Stimulated activated CD4-positive, alpha-beta T cell treated with anti-CD3 and anti-CD28 coated beads, TNF-alpha, amount 100 ng/mL, for 24 hours (primary cell): ENCODE measurements at places on chromosomes 13 and 19.

DNA sequence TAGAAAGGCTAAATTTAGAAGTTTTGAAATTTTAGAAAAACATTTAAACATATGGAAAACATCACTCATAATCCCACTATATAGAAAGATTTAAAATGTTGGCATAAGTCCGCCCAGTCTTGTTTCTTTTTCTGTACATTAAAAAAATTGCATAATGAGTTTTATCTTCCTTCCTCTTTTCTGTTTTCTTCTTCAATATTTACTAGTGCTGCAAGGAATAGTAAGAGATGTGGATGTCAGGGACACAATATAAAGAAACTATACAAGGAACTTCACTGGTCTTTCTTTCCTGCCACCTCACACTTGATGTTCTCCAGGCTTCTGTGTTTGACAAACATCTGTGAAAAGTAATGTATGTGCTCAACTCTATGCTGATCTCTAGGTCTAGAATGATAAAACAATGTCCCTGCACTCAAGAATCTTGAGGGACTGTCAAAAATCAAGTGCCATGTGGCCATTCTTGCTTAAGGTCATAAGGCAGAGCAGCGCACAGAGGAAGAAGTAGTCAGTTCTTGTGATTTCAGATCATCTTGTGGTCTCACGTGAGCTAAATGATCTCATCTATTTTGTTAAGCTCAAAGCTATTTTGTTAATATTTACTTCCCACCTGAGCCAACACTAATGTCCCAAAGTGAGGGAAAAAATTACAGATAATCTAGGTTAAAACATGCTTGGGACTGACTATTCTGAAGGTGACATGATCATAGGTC lies 186.9 kb upstream of the OBI1 start:
- no peak for DNase-seq

- peak; percentile 35 for DNase-seq
Measured at GRCh38 chr19:49932731-49933131, 3.4 kb upstream of the NUP62 start.

DNA sequence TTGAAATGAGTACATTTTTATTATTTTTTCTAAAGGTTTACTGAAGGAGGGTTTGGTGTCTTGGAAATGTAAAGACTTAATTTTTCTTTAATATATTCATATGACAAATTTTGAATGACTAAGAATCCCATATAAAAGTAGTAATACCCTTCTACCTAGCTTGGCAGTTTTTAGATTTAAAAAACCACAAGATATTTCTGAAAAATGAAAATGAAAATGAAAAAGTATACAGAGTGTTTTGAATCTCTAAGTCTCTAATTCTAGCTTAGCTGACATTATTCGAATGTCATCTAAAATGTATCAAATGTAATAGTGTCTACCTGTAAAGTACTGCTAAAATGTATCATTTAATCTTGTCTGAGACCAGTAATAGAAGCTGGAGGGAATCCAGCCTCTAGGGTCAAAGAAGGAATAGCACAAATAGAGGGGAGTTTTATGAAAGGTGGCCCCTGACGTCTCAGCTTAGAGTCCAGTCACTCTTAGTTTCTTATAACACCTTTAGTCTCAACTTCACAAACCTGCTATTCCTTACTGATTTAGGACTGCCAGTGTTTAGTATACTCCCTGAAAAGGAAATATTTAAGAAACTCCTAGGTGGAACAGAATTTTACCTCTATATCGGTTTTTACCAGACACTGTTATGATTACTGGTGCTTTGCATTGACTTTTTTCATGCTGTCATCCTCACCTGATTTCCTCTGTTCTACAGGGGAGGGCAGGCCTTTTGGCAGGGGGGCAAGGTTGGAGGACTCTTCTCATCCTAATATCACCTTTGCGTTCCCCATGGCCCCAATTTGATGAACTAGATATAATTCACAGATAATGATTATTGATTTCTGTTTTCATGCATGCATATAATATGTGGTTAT lies 16.2 kb upstream of the MIR17HG start:
- no peak for DNase-seq

- no peak for DNase-seq
Measured at GRCh38 chr13:75870397-75870903, 234.3 kb downstream of the LMO7 start.

GRCh38 chr13:89755729-89756492 lies 1591.6 kb upstream of the MIR17HG start:
- DNase-seq: no peak

GRCh38 chr19:18613589-18614234 lies 1.0 kb downstream of the TMEM59L start:
- DNase-seq: no peak

GRCh38 chr19:40219721-40220276 lies 1.6 kb upstream of the TTC9B start:
- DNase-seq: no peak

- DNase-seq: no peak
Measured at GRCh38 chr19:16825312-16826052, 3.7 kb upstream of the SIN3B start.

DNA sequence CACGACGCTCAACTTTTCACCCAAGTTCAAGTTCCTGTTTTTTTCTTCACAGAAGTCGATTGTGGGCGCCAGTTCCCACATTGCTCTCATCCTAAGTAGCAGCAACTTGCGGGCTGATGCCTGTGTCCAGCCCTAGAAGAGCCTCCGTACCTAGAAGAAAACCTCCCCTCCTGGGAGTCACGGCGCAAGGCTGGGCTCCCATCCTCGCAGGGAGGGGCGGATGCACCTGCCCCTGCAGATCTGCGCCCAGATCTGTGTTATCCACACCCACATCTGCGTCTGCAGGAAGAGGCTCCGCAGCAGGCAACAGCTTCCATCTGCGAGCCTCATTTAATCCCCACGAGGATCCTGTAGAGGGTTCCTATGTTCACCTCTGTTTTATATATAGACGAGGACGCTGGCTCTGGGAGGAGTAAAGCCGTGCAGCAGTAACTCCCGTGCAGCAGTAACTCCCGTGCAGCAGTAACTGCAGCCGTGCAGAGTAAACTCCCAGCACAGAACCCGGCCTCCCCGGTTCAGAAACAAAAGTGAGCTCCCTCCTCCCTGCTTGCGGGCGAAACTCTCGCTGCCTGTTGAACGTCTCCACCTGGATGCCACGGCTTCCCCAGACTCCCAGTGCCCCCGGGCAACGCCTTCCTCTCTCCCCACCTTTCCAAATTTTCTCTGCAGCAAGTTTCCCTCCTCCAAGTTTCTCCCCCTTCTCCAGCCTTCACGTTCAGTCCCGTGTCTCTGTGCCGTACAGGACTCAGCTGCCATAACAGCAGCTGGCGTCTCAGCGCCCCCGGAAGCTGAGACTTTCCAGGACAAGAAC lies 23.5 kb upstream of the LAIR1 start:
- DNase-seq: no peak

- no peak for DNase-seq
Measured at GRCh38 chr13:102035969-102036368, 365.9 kb downstream of the FGF14 start.

GRCh38 chr19:2469102-2469914 lies 6.6 kb upstream of the GADD45B start:
- DNase-seq: no peak

DNA sequence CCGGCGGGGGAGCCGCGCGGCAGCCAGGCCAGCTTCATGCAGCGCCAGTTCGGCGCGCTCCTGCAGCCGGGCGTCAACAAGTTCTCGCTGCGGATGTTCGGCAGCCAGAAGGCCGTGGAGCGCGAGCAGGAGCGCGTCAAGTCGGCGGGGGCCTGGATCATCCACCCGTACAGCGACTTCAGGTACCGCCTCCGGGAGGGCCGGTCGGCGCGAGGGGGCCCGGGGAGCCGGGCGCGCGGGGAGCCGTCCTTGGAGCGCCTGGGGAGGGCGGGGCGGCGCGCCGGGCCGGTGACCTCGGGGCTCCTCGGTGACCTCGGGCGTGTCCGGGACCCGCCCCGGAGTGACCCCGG lies 690 bp downstream of the HCN2 start:
- DNase-seq: no peak

DNA sequence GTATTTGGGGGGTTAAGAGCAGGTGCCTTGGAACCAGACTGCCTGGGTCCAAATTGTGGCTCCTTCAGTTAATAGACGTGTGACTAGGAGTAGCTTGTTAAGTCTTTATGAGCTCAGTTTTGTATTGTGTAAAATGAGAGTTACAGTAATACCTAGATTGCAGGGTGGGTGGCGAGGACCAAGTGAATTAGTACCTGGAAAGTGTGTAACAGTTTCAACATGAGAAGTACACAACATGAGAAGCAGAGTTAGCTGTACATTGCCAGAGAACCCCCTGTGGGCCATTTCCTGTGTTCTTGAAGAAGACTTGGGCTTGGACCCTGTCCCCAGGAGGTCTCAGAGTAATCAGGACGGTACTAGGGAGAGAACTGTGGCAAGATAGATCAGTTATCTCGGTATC lies 36.8 kb downstream of the PPP2R1A start:
- DNase-seq: no peak

GRCh38 chr13:111415246-111415645 lies 94.8 kb downstream of the TEX29 start:
- DNase-seq: no peak

DNA sequence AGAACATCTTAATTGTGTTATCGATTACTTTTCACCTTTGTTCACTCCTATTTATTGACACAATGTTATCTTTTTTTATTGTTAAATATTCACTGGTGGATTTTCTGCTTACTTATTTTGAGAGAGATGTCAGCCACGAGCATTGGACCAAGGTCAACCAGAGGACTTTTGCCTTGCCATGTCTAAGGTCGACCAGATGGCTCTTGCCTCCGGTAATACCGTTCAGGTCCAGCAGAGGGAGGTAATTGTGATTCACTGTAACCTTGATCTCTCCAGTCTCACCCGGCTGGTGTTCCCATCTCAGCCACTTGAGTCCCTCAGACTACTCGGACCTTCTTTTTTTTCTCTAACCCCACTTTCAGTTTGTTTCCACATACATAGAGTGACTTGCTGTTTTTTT lies 1438.1 kb downstream of the UQCRFS1 start:
- DNase-seq: no peak

DNA sequence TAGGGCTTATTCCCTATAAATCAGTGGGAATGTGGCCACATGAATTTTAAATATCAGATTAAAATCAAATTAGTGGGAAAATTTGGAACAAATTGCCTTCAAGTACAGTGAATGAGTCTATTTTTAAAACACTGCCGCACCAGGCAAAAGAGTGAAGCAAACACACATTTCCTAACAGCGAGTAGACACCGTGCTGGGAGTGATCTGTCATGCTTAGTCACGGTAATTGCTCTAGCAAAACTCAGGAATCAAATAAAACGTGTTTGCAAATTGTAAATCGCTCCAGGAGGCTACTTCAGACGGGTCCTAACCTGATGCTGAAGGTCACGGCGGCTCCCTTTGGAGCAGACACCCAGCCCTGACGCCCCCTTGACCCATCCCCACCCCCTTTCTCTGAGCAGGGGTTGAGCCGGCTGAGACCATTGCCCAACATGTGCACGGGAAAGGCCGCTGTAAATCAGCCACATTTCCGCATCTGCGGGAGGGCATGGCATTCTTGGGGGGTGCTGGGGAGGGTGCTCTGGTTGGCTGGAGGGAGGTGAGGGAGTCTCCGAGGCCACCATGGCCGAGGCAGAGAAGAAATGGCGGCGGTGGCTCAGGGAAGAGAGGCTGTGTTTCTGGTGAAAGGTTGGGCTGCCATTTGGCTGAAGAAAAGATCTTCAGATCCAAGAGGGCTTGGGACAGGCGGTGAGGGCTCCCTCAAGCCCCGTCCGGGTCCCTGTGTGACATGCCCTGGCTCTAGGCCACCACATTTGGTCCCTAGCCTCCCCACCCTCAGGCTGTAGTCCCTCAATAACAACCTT lies 8.9 kb downstream of the CEBPA start:
- DNase-seq: no peak

GRCh38 chr13:108176685-108177274 lies 38.6 kb downstream of the LIG4 start:
- DNase-seq: peak; percentile 6

DNA sequence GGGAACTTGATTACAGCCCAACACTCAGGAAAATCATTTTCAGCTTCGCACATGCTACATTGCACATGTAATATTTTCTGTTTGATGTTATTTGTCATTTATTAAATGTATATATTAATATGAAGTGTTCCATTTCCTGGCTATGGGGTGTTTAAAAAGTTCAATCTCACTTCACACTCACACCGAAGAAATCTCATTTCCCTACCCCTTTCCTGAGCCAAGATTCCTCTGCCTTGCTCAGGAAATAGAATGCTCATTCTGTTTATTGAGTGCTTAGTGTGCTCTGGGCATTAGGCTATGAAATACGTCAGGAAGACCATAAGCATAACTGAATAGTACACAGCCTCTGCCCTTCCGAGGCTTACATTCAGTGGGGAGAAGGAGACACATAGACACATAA lies 331.9 kb upstream of the TSHZ3 start:
- no peak for DNase-seq

DNA sequence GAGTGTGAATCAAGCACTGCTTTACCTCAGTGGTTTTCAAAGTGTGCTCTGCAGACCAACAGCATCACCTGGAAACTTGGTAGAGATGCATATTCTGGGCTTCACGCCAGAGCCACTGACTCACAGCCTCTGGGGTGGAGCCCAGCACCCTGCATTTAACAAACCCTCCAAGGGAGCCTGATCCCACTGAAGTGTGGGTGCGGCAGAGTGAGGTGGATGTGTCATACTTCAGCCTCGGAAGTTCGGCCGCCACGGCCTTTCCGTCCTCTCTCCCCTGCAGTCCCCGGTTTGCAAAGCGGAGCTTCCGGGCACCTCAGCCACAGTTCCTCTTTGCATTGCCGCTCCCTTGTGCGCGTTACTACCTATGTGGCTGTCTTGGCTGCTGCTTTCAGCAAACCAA lies 33.3 kb upstream of the MICU2 start:
- DNase-seq: peak; percentile 19

GRCh38 chr13:54709546-54709945 lies 1680.9 kb downstream of the OLFM4 start:
- DNase-seq: no peak

GRCh38 chr13:46491641-46492040 lies 61.3 kb upstream of the LRCH1 start:
- DNase-seq: no peak

- no peak for DNase-seq
Measured at GRCh38 chr19:38049105-38049649, 142.2 kb downstream of the SIPA1L3 start.

DNA sequence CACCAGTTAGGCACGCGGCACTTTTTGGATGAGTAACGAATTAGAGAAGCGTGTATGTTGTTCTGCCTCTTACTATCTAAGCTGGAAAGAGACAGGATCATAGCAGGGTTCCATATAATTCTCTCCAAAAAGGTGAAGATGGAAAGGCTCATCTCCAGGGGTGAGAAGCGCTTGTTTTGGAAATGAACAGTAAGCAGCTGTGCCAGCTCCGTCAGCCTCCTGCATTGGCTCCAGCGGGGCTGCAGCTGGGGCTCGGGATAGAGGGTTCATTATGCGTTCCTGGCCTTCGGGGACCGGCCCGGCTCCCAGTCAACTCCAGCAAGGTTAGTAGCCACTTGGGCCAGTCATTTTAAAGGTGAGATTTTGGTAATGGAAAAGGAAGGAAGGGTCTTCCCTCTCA lies 155.5 kb downstream of the COL4A1 start:
- DNase-seq: no peak

GRCh38 chr19:7772752-7773291 lies 9.8 kb downstream of the CLEC4M start:
- DNase-seq: peak; percentile 27
